ENCODE measurements at places on chromosomes 7 and 10.

- no peak for DNase-seq
These were observed 57.7 kb downstream of the TRUB1 start for GRCh38 chr10:114995468-114996247.

- DNase-seq, result no peak
These were observed 81.4 kb downstream of the VIM start for GRCh38 chr10:17309435-17309834.

DNA sequence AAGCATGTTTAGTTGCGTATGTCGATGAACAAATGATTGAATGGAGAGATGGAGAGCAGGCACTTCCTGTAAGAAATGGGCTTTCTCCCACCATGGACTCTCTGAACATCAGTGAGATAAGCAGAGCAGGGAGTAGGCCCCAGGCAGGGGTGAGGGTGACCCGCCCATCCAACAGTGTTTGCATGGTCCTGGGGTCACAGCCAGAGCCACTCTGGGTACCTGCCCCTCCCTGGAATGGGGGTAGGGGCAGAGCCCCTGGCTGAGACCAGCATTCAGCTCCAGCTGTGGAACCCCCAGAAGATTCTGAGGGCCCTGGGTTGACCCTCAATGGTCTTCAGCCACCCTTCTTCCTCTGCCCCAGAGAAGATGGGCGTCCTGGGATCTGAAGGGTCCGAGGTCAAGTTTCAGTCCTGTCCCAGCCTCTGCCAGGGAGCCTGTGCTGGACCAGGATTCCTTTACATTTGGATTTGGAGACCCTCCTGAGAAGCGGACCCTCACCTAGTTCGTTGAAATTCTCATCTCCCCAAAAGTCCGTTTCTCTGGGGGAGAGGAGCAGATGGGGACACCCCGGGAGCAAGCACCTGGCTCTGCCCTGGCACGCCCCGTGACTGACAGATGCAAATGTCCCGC is 2.4 kb upstream of the FGF8 start:
- DNase-seq, result peak; percentile 11

- DNase-seq, result no peak
These were observed 72.0 kb downstream of the FGFR2 start for GRCh38 chr10:121526135-121526790.

DNA sequence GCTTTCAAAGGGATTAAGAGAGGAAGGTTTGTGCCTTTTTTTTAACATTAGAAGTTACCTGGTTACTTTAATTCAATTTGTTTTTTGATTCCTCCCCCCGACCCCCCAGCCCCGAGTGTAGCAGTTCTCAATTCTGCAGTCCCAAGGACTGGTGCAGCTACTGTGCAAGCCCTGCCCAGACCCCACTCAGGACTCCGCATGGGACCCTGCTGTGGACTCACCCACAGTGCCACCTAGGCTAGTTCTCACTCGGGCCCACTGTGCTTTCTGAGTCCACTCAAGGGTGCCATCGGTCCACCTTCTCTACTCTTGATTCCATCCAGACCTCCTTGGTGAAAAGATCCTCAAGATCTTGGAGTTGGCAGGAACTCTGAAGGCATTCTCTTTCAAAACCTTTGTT is 77.4 kb downstream of the VOPP1 start:
- no peak for DNase-seq

Measured in iPS-NIHi11 (cell line).